ENCODE measurements at places on chromosomes 1 and 21.
A peak's percentile ranks its signal among the peaks of the same experiment; 100 is the strongest.

GRCh38 chr1:201229771-201230635, 39.4 kb downstream of the IGFN1 start:
- no peak overlapping the region for H3K27ac ChIP-seq
- no peaks in the 10 kb centered on the region for H3K4me1 ChIP-seq
- H3K4me3 ChIP-seq = no peak overlapping the region
- no peaks in the 10 kb centered on the region for H3K27me3 ChIP-seq

- no peaks in the 10 kb centered on the region for H3K36me3 ChIP-seq
- H3K27ac ChIP-seq = no peak overlapping the region
- DNase-seq = no peak
- no peaks in the 10 kb centered on the region for H3K27me3 ChIP-seq
- no peaks in the 10 kb centered on the region for H3K4me1 ChIP-seq
- no peak overlapping the region for H3K4me3 ChIP-seq
Observed at GRCh38 chr1:162444903-162445302, 33.0 kb upstream of the SH2D1B start.

DNA sequence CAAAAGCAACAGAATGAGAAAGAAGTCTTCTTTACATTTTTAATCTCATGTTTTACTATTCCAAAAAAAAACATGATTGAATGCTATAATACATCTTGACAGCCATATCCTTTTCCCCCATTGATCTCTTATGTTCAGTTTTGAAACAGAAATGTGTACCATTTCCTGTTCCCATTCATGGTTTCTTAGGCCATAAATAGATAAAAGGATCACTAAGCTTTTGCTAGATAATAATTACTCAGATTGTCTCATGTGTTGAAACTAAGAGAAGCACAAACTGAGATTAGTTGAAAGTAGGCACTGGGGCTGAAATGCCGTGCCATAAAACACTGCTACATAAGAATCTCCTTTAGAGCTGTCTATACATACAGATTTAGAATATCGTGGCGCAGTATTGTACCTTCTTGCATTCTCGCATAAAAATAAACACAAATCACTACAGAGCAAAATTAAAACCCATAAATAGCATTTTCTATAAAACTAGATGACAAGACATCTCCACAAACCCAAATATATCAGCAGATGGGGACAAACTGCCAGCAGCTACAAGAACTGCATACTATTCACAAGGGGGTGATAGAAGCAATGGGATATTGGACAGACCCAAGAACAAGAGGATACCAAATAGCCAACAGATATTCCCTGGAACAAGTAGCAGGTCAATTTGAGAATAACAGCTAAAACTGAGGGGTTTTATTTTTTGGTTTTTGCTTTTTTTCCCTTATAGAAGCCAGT, 405.3 kb upstream of the PRMT6 start:
- DNase-seq = no peak
- H3K27ac ChIP-seq = no peak overlapping the region

GRCh38 chr1:209729436-209729835, 24.8 kb downstream of the HSD11B1 start:
- no peaks in the 10 kb centered on the region for H3K27me3 ChIP-seq
- H3K4me1 ChIP-seq = no peaks in the 10 kb centered on the region
- no peak overlapping the region for H3K4me3 ChIP-seq
- DNase-seq = no peak

- no peak overlapping the region for H3K27ac ChIP-seq
- no peaks in the 10 kb centered on the region for H3K27me3 ChIP-seq
- H3K4me1 ChIP-seq = no peaks in the 10 kb centered on the region
- H3K36me3 ChIP-seq = no peaks in the 10 kb centered on the region
- DNase-seq = no peak
Observed at GRCh38 chr1:76677416-76678405, 189.6 kb upstream of the ST6GALNAC5 start.

- H3K36me3 ChIP-seq = peaks cover 9% of the 10 kb centered on the region
- no peaks in the 10 kb centered on the region for H3K27me3 ChIP-seq
- no peak overlapping the region for H3K4me3 ChIP-seq
- DNase-seq = no peak
Observed at GRCh38 chr21:42544544-42544943, 30.9 kb downstream of the SLC37A1 start.

GRCh38 chr1:202160377-202160940, at the start of gene PTPN7:
TSS of gene PTPN7 (minus strand) at chr1:202160602. CDS start at chr1:202159402, 1,200 bp downstream.
- no peaks in the 10 kb centered on the region for H3K4me1 ChIP-seq
- H3K36me3 ChIP-seq = no peaks in the 10 kb centered on the region
- peak within 1 kb of the TSS; percentile 50 for H3K4me3 ChIP-seq
- DNase-seq = no peak

- no peaks in the 10 kb centered on the region for H3K36me3 ChIP-seq
- H3K27ac ChIP-seq = no peak overlapping the region
- H3K27me3 ChIP-seq = no peaks in the 10 kb centered on the region
- no peak for DNase-seq
- H3K4me1 ChIP-seq = no peaks in the 10 kb centered on the region
- H3K4me3 ChIP-seq = no peak overlapping the region
Observed at GRCh38 chr1:197598935-197599334, 176.3 kb downstream of the DENND1B start.

DNA sequence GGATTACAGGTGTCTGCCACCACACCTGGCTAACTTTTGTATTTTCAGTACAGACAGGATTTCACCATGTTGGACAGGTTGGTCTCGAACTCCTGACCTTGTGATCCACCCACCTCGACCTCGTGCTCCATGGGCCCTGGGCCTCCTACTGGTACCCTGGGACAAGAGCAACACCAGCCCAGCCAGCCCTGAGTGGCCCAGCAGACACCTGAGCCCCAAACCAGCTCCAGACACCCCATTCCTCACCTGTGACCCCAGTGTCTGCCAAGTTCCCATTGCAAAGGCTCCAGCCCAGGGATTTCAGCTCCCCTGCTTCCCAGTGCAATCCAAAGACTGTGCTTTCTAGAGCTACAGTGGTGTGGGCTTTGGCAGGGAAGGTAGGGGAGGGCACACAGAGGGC, 14.6 kb downstream of the MEF2D start:
- peaks cover 97% of the 10 kb centered on the region for H3K4me1 ChIP-seq
- no peak overlapping the region for H3K27ac ChIP-seq
- DNase-seq = no peak
- no peak overlapping the region for H3K4me3 ChIP-seq
- H3K36me3 ChIP-seq = peaks cover 29% of the 10 kb centered on the region
- H3K27me3 ChIP-seq = no peaks in the 10 kb centered on the region

DNA sequence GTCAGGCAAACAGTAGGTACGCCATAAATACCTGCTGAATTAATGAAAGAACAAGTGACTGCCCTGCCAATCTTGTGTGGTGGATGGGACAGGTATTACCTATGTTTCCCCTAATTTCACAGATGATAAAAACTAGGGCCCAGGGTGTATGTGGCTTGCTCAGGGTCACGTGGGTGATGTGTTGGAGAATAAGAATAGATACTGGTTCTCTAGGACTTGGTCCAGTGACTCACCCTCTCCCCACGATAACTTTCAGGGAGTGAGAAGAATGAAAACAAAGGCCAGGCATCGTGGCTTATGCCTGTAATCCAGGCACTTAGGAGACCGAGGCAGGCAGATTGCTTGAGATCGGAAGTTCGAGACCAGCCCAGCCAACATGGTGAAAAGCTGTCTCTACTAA, 26.7 kb downstream of the SLC26A9 start:
- no peak overlapping the region for H3K4me3 ChIP-seq
- no peaks in the 10 kb centered on the region for H3K36me3 ChIP-seq
- no peaks in the 10 kb centered on the region for H3K27me3 ChIP-seq
- peak overlapping the region; percentile 75 for H3K27ac ChIP-seq
- H3K4me1 ChIP-seq = peaks cover 52% of the 10 kb centered on the region
- no peak for DNase-seq

- no peak overlapping the region for H3K27ac ChIP-seq
- no peaks in the 10 kb centered on the region for H3K27me3 ChIP-seq
- DNase-seq = no peak
- no peaks in the 10 kb centered on the region for H3K4me1 ChIP-seq
- no peak overlapping the region for H3K4me3 ChIP-seq
- peaks cover 3% of the 10 kb centered on the region for H3K36me3 ChIP-seq
Observed at GRCh38 chr1:178418284-178418955, 78.3 kb downstream of the CLEC20A start.

DNA sequence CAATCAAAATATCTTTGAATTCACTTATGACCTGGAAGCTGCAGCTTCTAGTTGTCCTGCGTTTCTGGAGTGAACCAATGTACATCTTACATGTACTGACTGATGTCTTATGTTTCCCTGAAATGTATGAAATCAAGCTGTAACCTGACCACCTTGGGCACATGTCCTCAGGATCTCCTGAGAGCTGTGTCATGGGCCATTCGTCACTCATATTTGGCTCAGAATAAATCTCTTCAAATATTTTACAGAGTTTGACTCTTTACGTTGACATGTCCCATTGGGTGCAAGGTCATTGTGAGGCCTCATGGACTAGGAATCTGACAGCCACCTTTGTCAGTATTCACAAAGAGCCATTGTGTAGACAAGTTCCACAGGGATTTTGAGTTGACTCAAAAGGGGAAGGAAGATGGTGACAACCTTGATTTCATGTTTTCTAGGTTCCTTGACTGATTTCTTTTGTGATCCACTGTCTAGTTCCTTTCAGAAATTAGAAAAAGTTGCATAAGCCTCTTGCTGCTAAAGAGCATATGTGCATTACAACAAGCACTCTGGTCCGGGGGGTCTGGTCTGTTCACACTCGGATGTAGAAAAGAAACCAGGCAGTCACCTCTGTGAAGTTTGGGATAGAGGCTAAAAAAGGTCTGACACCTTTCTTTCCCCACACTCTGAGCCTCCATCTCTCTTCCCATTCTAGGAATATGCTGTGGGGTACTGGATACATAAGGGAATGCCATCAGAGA, 10.7 kb downstream of the CHI3L2 start:
- no peak for DNase-seq
- H3K36me3 ChIP-seq = no peaks in the 10 kb centered on the region
- no peaks in the 10 kb centered on the region for H3K27me3 ChIP-seq
- H3K27ac ChIP-seq = no peak overlapping the region
- H3K4me1 ChIP-seq = no peaks in the 10 kb centered on the region

GRCh38 chr21:19523746-19524145, 1120.2 kb upstream of the TMPRSS15 start:
- no peaks in the 10 kb centered on the region for H3K4me1 ChIP-seq
- no peak overlapping the region for H3K27ac ChIP-seq
- no peaks in the 10 kb centered on the region for H3K27me3 ChIP-seq
- no peak overlapping the region for H3K4me3 ChIP-seq
- DNase-seq = no peak

- no peaks in the 10 kb centered on the region for H3K36me3 ChIP-seq
- peak overlapping the region; percentile 30 for H3K27ac ChIP-seq
- peaks cover 19% of the 10 kb centered on the region for H3K4me1 ChIP-seq
- no peak for DNase-seq
Observed at GRCh38 chr1:24725209-24725651, 20.0 kb upstream of the CLIC4 start.

GRCh38 chr1:209029737-209030136, 553.8 kb upstream of the CAMK1G start:
- no peak for DNase-seq
- H3K27me3 ChIP-seq = no peaks in the 10 kb centered on the region
- no peak overlapping the region for H3K4me3 ChIP-seq

DNA sequence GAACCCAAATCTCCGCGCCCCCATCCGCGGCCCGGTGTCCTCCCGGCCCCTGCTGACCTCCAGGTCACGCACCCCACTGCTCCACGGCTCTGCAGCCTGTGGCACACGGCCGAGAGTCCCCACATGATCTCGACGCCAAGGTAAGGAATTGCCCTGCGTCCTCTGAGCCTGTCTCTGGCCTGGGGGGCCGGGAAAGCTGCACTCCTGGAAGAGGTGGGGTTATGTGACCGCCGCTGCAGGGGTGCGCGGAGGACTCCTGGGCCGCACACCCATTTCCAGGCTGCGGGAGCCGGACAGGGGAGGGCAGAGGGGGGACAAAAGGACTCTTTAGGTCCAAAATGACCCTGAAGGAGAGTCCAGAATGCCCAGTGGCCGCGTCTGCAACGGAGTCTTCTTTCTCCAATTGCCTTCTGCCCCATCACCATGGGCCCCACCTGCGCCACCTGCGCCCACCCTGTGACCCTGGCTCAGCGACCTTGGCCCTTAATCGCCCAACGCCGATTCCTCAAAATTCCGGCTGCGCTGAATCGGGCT, 997 bp upstream of the SIM2 start:
- H3K36me3 ChIP-seq = no peaks in the 10 kb centered on the region
- H3K4me3 ChIP-seq = peak overlapping the region; percentile 69
- no peak for DNase-seq
- peaks cover 51% of the 10 kb centered on the region for H3K27me3 ChIP-seq
- H3K4me1 ChIP-seq = peaks cover 35% of the 10 kb centered on the region
- H3K27ac ChIP-seq = no peak overlapping the region

GRCh38 chr1:119713749-119714456, 2.2 kb downstream of the PHGDH start:
- no peaks in the 10 kb centered on the region for H3K27me3 ChIP-seq
- no peaks in the 10 kb centered on the region for H3K36me3 ChIP-seq
- H3K4me3 ChIP-seq = peak overlapping the region; percentile 74

- no peaks in the 10 kb centered on the region for H3K36me3 ChIP-seq
- no peak for DNase-seq
- H3K27ac ChIP-seq = no peak overlapping the region
- no peaks in the 10 kb centered on the region for H3K27me3 ChIP-seq
- no peaks in the 10 kb centered on the region for H3K4me1 ChIP-seq
- no peak overlapping the region for H3K4me3 ChIP-seq
Observed at GRCh38 chr1:22414244-22414751, 37.4 kb upstream of the ZBTB40 start.

- H3K4me3 ChIP-seq = no peak overlapping the region
- DNase-seq = no peak
- H3K27me3 ChIP-seq = no peaks in the 10 kb centered on the region
- H3K4me1 ChIP-seq = no peaks in the 10 kb centered on the region
- H3K36me3 ChIP-seq = no peaks in the 10 kb centered on the region
Observed at GRCh38 chr1:152928671-152929070, 18.3 kb upstream of the SPRR5 start.

DNA sequence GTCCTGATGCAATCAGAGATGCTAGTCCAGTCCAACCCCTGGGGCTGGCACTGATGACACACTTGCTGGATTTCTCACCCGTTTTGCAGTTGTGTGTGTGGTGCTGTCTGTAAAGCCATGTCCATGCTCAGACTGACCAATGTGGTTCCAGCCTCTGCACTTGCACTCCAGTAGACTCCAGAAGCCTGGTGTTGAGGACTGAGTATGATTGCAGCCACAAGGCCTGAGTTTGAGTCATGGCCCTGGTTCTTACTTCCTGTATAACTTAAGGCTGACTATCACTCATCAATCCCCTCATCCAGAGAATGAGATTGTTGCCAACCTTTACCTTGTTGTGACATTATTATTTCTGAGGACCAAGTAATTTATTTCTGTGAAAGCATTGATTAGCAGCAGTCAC, 34.8 kb upstream of the IKBKE start:
- H3K27ac ChIP-seq = no peak overlapping the region
- H3K27me3 ChIP-seq = no peaks in the 10 kb centered on the region
- DNase-seq = no peak
- H3K4me3 ChIP-seq = no peak overlapping the region
- H3K4me1 ChIP-seq = peaks cover 6% of the 10 kb centered on the region

DNA sequence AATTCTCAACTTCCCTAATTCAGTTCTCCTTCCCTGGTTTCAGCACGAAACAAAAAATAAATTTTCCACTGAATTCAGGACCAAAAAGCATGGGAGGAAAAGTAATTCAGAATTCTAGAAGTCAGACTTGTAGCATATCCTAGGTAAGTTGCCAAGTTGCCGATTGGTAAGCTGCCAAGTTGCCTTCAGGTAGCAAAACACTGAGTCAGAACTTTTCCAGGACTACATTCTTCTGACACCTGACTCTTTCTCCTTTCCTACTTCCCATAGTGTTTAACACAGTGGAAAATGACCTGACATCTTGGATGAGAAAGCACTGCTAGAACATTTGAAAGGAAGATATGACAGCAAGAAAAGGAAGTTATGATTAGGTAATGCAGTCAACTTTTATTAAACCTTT, 322.8 kb downstream of the SPATA17 start:
- no peaks in the 10 kb centered on the region for H3K27me3 ChIP-seq
- H3K36me3 ChIP-seq = no peaks in the 10 kb centered on the region
- H3K4me3 ChIP-seq = no peak overlapping the region
- DNase-seq = no peak
- H3K4me1 ChIP-seq = no peaks in the 10 kb centered on the region
